ENCODE measurements at places on chromosomes 4 and X.
A peak's percentile ranks its signal among the peaks of the same experiment; 100 is the strongest.

- no peak for DNase-seq
Measured at GRCh38 chr4:41429280-41429669, 108.7 kb upstream of the LIMCH1 start.

DNA sequence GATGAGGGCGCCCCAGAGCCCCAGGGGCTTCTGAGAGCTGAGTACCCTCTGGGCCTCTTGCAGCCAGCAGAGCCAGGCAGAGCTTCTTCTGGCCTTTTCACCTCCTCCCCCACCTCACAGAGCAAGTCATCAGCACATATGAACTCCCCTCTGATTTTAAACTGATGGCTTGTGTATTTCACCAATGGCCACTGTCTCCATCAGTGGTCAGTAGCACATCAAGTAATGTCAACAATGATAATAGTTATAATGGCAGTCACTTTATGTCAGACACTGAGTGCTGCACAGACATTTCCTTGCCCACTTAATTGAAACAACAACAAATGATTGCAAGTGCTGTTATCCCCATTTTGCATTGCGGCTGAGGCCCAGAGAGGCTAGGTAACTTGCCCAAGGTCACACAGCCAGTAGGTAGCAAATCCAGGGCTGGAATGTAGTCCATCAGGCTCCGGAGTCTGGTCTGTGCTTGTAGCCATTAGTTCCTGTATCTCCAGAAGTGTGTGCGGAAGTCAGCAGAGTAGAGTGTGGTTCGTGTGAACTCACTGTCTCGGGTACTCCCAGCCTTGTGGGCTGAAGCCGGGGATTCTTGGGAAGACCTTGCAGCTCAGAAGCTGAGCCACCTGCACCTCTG lies 3.0 kb downstream of the ATP2B3 start:
- no peak for DNase-seq

DNA sequence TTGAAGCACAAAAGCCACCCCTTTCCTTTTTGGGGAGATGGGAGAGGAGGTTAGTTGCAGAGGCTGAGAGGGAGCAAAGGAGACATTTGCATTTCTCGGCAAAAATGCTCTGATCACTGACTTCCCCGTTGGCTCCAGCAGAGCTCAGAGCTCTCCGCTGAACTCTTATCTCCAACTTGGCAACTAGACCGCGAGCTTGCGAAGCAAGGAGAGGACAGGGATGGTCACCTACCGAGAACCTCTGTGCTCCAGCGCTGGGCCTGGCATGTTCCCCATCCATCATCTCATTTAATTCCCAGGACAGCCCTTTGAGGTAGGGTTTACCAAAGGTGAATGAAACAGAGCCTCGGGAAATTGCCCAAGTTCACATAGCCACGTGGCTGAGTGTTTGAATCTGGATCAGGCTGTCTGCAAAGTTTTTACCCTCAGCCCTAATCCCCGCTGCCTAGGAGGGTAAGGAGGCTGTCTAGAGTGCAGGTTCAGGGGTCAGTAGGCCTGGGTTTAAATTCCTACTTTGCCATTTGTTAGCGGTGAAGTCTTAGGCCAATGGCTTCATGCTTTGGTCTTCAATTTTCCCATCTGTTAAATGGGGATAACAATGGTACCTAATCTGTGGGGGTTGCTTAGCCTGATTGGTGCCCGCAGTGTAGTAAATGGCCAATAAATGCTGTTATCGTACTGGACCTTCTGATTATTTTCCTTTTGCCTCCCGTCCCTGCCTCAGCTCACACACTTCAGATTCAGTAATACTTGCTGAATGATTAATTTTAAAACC lies 3.8 kb upstream of the CITED1 start:
- DNase-seq: no peak

- no peak for DNase-seq
Measured at GRCh38 chr4:14906805-14907204, 95.5 kb upstream of the CPEB2 start.

DNA sequence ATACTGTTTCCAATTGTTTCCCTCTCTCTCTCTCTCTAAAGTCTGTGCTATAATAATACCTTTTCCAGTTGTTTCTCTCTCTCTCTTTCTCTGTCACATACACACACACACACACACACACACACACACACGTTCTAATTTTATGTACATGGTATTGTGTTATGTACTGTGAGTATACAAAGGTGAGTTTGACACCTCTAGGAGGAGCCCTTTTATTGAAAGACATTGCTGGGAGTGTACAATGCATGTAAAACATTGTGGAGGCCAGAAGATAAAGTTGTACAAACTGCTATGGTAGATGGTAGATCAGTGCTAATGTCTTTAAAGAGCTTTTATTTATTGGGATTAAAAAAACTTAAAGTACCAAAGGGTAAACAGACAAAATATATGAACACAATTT lies 53.6 kb downstream of the BLTP1 start:
- no peak for DNase-seq

DNA sequence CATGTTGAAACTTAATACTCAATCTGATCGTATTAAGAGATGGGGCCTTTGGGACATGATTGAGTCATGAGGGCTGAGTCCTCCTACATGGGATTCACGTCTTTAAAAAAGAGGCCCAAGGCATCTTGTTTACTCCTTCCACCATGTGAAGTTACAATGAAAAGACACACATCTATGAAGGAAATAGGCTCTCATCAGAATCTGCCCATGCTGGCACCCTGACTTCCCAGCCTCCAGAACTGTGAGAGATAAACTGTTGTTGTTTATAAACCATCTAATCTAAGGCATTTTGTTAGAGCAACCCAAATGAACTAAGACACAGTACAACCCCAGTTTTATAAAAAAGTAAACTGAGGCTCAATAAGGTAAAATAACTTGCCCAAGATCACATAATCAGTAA lies 32.3 kb downstream of the PPP3CA start:
- DNase-seq: no peak

DNA sequence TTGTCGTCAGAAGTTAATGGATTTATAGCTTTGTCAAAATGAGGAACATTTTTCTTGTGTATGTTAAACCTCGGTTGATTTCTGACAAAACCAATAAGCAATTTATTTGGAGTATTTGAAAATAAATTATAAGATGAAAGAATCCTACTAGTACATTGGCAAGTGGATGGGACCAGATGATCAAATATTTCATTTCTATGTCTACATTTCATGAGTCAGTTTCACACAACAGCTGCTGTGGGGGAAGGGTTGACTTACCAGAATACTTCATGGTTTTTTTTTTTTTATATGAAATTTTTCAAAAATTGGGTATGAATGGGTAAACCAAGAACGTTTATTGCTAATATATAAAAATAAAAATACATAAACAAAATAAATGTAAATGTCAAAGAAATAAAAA lies 39.4 kb downstream of the RAPGEF2 start:
- no peak for DNase-seq

- no peak for DNase-seq
Measured at GRCh38 chr4:5980436-5981155, 37.6 kb downstream of the C4orf50 start.

DNA sequence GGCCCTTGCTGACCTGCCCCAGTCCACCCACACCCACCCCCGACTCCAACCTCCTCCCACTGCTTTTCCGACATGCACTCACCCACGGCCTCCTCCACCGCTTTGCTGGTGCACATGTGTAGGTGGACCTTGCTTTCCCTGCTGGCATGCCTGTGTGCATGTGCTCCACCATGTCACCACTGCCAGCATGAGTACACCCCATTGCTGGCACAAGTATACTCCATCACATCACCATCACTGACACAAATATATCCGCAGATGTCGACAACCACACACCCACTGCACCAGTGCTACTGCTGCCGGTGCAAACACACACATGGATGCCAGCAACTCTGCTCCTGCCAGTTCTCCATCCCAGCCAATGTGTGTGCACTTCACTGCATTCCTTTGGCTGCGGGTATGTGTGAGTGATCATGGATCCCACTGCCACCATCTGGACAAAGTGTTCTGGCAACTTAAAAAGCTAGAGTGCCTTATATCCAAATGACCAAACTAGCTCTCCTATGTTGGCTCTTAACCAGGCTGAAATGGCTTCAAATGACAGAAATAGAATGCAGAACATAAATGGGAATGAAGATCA lies 1072.3 kb downstream of the RAPGEF2 start:
- DNase-seq: no peak

DNA sequence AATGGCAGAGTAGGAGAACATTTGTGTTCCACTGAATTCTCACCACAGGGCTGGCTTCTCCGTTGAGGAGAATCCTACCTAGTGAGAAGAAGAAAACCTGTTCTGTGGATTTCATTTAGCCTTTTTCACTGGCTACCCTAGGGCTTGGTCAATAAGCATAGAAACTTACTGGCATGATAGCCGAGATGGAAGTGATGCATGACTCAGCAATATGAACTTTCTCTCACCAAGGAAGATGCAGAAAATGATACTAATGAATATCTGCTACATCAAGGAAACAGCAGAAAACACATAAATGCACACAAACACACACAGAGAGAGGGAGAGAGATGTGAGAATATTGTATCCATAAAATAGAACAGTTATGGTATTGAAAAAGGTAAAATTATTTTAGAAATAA lies 216.3 kb downstream of the HHIP start:
- DNase-seq: no peak

- no peak for DNase-seq
Measured at GRCh38 chr4:121654738-121655137, 42.0 kb downstream of the ANXA5 start.

DNA sequence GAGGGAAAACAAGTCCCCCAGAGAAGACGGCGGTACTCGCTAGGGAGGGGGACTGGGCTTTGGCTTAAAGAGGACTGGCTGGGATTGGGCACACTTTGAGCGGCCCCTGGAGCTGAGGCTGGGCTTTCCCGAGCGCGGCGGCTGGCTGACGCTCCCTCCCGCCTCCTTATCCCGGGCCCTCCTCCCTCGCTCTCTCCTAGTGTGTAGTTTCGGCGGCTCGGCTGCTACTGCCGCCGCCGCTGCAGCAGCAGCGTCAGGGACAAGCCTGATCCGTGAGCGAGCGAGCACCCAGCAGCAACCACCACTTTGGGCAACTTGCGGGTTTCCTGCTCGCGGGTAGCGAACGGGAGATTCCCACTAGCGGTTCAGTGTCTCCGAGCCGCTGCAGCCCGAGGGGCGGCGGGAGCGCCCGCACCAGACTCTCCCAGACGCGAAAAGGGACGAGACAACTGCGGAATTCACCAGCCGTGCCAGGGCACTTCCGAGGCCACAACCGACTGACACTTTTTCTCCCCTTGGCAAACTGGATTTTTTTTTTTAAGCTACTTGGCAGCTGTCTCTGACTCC lies 632 bp upstream of the PCDH7 start:
- DNase-seq: peak; percentile 50

DNA sequence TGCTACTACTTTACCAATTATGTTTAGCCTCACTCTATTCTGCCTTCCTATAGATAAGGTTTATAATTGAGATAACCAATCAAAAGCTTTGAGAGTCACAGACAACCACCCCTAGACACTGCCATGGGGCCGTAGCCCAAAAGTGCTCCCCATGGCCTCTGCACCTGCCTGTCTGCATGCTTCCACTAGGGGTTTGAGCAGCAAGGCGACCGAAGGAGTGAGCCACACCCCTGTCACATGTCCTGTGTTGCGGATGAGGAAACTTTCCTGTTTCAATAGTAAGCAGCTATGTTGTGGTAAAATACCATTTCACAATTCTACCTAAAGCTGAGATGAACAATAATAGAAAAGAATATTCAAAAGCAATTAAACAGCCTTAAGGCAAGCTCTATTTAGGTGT lies 856.0 kb upstream of the FRG1 start:
- DNase-seq: no peak

GRCh38 chrX:12548341-12548740 lies 242.9 kb upstream of the PRPS2 start:
- DNase-seq: no peak

- no peak for DNase-seq
Measured at GRCh38 chr4:112279882-112280315, 5.8 kb downstream of the TIFA start.

- DNase-seq: no peak
Measured at GRCh38 chr4:24032371-24032989, 142.6 kb upstream of the PPARGC1A start.

- no peak for DNase-seq
Measured at GRCh38 chrX:73818200-73819116, 255.5 kb downstream of the CHIC1 start.

DNA sequence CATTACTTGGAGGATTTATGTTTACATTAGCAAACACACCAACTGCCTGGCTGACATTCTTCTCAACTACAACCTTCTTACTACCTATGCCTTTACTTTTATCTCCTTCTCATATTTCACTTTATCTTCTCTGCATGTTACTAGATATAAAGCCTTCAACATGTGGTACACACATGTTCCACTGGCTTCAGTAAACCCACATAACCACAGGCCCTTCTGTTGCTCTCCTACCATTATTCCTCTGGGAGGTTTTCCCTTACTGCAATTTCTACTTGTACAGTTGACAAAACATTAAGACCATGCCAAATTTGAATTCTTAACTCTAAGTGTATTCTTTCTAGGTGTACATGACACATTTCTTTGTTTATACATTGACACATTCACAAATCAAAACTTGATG lies 133.1 kb downstream of the ARAP2 start:
- no peak for DNase-seq

- DNase-seq: peak; percentile 32
Measured at GRCh38 chrX:133390676-133391075, 24.6 kb downstream of the GPC4 start.

DNA sequence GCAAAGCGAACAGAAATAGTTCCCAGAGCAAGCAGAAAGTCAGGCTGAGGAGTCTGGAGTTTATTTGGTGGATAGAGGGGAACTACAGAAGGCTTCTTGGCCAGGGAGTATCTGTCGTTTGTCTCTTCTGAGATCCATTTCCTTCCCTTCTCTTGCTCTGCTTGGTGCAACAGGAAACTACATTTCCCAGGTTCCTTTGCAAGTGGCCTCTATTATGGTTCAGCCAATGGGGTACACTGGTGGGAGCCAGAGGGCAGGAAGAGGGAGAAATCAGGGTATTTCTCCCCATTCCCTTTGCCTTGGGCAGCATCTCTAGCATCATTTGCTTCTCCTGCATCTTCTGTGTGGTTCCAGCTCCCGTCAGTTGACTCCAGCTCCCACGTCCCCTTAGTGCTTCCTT lies 142.1 kb downstream of the BCOR start:
- no peak for DNase-seq

- no peak for DNase-seq
Measured at GRCh38 chr4:142574306-142574705, 271.8 kb downstream of the INPP4B start.

GRCh38 chr4:37095925-37096324 lies 148.6 kb upstream of the NWD2 start:
- no peak for DNase-seq

DNA sequence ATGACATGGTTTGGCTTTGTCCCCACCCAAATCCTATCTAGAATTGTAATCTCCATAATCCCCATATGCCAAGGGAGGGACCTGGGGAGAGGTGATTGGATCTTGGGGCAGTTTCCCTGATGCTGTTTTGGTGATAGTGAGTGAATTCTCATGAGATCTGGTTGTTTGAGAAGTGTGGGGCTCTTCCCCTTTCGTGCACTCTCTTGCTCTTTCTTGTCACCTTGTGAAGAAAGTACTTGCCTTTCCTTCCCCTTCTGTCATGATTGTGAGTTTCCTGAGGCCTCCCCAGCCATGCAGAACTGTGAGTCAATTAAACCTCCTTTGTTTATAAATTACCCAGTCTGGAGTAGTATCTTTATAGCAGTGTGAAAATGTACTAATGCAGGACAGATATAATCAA lies 36.4 kb upstream of the FREM3 start:
- DNase-seq: no peak

Measured in neural crest cell (in vitro differentiated cells).